ENCODE measurements at places on chromosomes 13 and 19.
A peak's percentile ranks its signal among the peaks of the same experiment; 100 is the strongest.

- no peak for DNase-seq
Observed at GRCh38 chr13:73158851-73159250, 100.0 kb downstream of the KLF5 start.

GRCh38 chr19:53980539-53981375, 10.7 kb upstream of the CACNG6 start:
- no peak for DNase-seq

DNA sequence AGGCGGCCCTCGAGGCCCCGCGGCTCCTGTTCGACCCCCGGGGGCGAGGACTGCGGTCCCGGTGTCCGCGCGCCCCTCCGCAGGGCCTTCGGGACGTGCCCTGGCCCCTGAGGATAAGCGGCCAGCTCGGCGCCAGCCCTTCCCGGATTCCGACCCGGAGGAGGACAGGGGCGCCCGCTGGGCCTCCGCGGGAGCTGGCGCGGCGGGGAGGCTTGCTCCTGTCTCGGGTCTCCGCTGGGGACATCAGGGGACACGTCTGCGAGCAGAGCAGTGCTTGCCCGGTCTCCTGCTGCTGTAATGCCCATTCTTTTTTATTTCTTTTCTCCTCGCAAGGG, 829 bp downstream of the B3GLCT start:
- peak; percentile 37 for DNase-seq

DNA sequence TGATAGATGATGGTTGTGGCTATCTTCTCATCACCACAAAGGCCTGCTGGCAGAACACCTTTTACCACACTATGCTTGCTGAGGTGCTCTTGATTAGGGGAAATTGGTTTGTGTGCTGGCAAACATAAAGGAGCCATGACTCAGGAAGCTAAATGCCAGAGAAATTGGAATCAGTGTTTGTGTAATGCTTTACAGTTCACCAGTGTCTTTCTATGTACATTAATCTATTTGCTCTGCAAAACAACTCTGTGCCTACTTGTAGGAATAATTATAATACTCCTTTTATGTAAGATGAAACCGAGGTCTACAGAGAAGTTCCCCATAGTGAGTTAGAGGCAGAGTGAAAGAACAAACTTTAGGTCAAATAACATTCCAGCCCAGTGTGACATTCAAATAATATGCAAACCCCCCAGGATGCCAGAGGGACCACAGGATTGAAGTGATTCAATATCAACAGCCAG, 390.5 kb upstream of the HTR2A start:
- DNase-seq: no peak

DNA sequence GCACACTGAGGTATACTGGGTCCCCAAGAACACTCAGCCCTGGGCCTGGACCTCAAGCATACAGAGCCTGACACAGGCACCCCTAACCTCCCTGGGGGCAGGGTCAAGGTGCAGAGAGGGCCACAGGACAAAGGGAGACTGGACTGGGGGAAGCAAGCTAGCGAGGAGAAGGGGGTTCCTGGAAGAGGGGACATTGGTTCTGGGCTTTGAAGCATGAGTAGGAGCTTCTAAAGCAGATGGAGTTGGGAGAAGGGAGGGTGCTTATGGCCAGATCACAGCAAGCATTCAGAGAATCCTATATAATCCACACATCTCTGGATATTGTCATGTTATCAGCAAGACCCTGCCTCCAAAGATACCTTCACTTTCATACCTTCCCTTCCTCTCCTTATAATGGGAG, 3.2 kb downstream of the CIB3 start:
- no peak for DNase-seq

DNA sequence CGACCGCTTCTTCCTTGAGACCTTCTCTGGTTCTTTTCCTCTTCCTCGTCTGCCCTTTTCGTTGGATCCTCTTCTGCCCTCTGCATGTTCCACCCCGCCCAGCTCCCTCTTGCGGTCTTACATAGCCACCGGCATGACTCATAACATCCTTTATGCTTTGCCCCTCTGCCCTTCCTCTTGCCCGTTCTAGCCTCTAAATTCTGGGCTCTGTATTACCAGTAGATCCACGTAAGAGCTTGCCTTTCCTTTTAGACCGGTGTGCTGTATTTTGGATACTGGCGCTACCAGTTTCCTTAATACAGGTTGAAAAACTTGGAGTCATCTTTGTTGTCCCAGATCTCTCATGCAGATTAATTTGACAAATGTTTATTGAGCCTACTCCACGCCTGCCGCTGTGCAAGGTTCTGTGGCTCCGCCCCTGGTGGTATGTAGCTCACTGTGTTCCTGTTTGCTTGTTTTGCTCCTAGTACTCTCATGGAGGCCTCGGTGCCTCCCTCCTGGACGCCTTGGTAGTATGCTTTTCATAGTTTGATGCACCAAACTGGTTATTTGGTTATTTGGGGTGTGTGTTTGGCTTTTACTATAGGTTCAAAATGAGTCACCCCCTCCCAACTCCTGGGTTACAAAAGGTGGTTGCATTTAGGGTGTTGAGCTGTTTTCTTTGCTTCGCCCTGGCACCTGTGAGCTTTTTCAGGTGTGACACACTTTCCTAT, 1.7 kb downstream of the GTF3A start:
- DNase-seq: peak; percentile 47

DNA sequence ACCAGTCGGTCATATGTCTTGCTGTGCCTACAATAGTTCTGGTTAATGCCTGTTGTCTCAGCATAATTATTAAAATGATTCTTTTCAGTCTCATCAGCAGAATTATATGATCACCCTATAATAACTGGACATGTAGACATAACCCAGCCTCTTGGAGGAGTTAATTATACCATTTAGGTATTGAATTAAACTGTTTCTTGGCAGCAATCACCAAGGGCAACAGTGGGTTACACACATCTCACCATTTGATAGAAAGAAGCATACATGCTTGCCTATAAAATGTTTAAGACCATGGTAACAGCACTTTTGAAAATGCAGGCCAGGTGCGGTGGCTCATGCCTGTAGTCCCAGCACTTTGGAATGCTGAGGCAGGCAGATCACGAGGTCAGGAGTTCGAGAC, 184.6 kb downstream of the RGCC start:
- no peak for DNase-seq

GRCh38 chr13:44305917-44306370, 67.7 kb upstream of the SERP2 start:
- DNase-seq: no peak

DNA sequence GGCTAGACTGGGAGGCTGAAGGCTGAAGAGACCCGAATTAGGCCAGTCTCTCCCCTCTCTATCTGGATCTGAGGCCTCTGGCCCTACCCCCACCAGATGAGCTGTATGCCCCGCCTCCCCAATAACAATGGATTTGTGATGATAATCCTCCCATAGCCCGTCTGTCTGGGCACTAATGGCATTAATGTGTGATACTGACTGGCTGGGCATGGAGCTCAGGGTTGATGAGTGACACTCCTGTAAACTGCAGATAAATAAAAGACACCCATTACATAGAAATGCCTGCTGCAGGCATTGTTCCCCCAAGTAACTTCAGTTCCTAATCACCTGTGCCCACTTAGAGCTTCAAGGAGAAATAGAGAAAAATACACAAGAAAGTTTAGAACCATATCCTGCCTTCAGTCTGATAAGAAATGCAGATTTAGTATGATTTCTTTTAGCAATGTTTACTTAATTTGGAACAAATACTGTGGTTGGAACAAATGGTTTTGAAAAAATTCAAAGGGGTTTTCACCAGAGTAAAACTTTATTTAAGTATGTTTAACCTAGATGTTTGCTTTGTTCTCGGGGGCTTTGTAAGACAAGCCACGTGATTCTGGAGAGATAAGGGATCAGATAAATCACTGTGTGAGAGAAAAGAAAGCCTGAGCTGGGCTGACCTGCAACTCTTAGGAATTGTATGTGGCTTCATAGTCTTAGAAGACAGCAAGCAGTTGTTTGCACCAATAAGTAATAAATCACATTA, 60.3 kb downstream of the TNFRSF19 start:
- no peak for DNase-seq

DNA sequence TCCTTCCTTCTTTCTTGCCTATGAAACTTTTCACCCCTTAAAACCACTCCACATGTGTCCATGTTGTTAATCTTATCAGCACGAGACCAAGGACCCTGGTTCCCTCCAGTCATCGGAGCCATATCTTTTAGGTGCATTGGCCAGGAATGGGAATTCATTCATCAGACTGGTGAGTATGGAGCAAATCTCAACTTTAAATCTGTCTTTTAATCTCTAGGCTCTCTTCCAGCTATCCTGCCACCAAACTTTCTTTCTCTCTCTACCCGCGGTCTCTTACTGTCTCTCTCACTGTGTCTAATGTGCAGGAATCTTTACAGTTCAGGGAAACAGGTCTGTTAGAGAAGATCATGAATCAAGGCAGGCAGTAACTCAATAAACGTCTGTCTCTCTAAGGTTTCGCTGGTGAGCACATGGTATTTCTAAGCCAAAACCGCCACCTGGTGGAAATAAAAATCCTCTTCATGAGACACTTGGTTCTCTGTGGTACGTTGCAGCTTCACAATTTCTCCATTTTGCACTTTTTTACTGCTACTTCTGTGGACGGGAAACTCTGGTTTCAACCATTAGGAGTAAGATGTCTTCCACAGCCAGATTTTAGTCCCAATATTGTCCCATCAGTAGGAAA, 16.1 kb downstream of the LGALS16 start:
- no peak for DNase-seq

DNA sequence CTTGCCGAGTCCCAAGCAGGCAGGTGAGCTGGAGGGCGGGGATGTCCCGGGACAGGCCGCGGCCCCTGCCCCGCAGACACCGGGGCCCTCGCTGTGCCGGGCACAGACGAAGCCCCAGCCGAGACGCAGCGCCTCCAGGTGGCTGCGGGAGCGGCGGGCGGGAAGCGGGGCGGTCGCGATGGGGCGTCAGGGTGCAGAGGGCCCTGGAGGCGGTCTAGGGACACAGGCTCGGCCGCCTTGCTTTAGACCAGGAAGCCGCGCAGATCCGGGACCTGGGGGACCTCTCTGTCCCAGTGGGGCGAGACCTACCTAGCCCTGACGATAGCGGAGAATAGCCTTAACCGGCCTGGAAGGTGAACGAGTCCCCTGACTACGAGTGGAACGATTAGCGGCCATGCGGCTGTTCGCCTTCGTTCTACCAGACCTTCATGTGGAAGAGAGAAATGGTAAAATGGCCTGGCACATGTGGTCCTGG, 4.2 kb upstream of the ZNF564 start:
- no peak for DNase-seq

- no peak for DNase-seq
Observed at GRCh38 chr19:10102787-10103236, 334 bp upstream of the ANGPTL6 start.

- DNase-seq: no peak
Observed at GRCh38 chr13:79226938-79227337, 179.1 kb downstream of the RBM26 start.

- DNase-seq: no peak
Observed at GRCh38 chr19:50478901-50479715, 2.5 kb upstream of the GARIN5A start.

DNA sequence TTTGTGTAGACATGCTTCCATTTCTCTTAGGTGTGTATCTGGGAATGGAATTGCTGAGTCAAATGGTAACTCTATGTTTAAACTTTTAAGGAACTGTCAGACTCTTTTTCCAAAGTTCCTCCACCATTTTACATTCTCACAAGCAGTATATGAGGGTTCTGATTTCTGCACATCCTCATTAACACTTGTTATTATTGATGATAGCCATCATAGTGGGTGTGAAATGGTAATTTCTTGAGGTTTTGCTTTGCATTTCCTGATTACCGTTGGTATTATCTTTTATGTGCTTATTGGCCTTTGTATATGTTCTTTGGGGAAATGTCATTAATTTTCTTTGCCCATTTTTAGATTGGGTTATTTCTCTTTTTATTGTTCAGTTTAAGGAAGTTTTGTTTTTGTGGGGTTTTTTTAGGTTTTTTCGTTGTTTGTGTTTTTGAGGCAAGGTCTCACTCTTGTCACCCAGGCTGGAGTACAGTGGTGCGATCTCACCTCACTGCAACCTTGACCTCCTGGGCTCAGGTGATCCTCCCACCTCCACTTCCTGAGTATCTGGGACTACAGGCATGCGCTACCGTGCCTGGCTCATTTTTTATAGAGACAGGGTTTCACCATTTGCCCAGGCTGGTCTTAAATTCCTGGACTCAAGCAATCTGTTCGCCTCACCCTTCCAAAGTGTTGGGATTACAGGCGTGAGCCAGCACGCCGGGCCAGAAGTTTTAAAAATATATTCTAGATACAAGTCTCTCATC, 34.3 kb downstream of the NAA16 start:
- no peak for DNase-seq

GRCh38 chr13:111396457-111396856, 76.0 kb downstream of the TEX29 start:
- no peak for DNase-seq
